Activated naive CD4-positive, alpha-beta T cell treated with anti-CD3 and anti-CD28 coated beads, Interleukin-2, amount 50 U/mL, for 72 hours (primary cell): ENCODE measurements at places on chromosomes 3 and 15.

- DNase-seq: no peak
These were observed 138.3 kb upstream of the FAM3D start for GRCh38 chr3:58804914-58805313.

- no peak for DNase-seq
These were observed 10.4 kb upstream of the BAHD1 start for GRCh38 chr15:40430271-40430805.

DNA sequence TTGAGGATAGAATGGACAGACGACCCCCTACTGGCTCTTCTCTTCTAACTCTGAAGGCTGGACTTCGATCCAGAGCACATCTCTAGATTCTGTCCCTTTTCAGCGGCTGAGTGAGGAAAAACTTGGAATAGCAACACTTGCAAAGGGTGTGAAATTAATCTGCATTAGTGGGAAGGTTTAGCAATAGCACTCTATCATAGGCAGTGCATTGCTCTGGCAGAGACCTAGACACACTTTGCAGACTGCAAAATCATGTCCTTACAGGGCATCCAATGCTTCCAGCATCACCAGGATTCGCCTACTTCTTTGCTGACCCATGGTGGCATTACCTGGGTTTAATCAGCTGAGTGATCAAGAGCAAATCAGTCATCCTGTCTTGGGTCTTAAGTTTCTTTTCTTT lies 43.1 kb downstream of the DAPK2 start:
- no peak for DNase-seq

- DNase-seq: no peak
These were observed 92.6 kb downstream of the TFDP2 start for GRCh38 chr3:142056656-142057330.

DNA sequence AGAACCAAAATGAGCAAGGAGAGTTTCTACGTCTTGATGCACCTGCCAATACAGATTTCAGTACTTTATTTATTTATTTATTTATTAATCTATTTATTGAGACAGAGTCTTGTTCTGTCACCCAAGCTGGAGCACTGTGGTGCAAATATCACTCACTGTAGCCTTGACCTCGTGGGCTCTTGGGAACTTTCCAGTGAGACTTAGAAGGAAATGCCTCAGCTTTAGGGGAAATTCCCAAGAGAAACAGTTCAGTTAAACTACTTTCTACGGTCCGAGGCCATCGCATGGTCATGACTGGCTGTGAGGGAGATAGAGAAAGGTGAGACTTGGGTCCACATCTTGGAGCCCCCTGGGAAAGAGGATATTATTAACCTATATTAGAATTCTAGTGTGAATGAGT lies 47.0 kb upstream of the HERC1 start:
- no peak for DNase-seq

DNA sequence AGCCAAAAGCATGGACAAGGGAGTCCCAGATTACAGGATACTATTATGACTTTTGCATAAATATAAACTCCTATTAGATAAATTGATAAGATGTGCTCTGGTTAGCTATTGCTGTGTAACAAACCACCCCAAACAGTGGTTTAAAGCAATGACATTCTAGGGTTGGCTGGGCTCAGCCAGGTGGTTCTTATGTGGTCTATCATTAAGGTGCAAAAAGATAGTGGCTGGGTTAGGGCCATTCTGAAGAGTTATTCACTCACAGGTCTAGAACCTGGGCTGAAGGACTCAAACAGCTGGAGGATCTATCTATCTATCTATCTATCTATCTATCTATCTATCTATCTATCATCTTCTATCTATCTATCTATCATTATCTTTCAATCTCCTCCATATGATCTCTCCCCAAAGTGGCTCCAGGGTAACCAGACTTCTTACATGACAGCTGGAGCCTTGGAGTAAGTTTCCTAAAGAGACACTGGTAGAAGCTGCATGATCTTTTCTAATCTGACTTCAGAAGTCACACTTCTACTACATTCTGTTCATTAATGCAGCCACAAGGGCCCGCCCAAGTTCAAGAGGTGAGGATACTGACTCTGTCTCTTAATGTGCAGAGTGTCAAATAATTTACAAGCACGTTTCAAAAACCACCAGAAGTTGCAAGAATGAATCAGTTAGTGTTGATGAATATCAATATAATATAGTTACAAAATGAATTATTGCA lies 74.9 kb upstream of the XCR1 start:
- no peak for DNase-seq

DNA sequence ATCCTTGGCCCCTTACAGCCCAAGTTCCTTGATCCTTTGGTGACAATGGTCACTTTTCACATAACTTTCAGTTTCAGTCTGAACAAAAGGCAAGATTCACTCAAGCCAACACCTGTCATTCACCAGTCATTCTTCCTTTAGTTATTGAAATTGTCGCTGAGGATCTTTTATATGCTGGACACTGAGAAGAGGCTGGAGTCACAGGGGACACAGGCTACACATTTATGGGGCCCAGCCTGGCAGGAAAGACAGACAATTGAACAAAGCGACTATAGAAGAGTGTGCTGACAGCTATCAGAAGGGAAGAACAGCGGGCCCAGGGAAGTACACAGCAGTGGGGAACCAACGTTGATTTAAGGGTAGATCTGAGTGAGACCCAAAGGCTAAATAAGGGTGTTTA lies 69.8 kb upstream of the PROK2 start:
- no peak for DNase-seq

- no peak for DNase-seq
These were observed 96.5 kb upstream of the MYO5C start for GRCh38 chr15:52392008-52392687.

DNA sequence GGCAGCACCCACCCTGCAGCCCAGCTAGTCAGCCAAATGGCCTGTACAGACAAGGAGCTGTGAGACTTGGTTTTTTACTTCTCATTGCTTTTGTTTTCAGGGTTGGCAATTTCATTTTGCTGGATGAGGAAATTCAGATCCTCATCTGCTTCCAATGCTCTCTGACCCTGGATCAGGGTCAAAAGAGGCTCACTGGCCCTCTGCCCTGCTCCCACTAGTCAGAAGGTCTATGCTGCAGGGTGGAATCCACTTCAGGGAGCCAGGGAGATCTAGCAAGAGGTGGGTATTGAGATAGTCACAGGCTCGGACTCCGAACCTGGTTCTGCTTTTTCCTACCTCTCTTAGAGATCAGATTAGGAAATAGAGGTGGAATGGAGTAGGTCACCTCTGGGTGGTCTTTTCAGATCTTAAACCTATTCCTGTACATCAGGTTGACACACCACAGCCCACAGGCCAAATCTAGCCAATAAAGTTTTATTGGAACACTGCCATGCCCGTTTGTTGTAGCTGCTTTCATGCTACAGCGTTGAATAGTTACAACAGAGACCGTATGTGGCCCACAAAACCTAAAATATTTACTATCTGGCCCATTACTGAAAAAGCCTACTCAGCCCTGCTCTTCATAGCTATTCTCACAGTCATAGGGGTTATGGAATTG lies 26.4 kb upstream of the GLCE start:
- no peak for DNase-seq

GRCh38 chr3:61761694-61762430 lies 200.5 kb downstream of the PTPRG start:
- no peak for DNase-seq

DNA sequence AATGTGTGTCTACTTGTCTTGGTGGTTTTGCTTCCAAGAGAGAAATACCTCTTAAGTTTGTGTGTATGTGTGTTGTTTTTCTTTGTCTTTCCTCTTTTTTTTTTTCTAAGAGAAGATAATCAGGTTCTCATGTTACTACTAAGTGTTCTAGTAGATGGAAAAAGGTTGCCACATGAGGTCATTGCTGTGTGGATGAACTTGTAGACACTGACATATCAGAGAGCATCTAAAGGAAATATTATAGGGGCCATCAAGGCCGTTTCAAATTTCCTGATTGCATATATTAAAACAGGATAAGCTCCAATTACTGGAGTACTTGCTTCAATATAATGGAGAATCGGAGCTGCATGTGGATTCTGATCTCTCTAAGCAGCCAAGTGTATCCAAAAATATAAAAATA lies 747.5 kb downstream of the NR2F2 start:
- DNase-seq: no peak

DNA sequence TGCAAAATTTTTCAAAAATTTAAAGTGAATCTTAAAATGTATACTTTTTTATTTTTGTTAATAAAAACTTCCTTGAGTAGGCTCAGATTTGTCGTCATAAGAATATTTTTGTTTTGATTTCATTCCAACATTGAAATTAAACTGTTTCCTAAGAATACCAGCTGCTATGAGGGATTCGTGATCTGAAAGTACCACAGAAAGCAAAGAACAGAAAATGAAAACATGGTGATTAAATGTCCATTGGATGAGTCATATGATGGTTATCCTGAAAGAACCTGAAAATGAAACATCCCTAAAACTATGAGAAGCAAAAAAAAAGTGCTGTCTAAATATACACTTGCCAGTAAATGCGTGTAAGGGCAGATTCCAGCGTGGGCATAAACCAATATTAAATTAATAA lies 143.8 kb downstream of the GMNC start:
- no peak for DNase-seq

DNA sequence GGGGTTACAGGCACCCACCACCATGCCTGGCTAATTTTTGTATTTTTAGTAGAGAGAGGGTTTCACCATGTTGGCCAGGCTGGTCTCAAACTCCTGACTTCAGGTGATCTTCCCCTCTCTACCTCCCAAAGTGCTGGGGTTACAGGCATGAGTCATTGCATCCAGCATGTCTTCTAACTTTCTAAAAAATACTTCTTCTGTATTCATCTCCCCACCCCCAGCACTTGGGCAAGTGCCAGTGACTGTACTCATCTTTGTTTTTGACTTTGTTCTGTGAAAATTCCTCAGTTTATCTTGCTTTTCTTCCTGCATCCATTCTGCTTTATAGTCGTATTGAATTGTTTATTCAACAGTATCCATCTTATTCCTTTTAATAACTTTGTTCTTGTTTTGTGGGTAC lies 47.6 kb downstream of the ARIH1 start:
- no peak for DNase-seq

DNA sequence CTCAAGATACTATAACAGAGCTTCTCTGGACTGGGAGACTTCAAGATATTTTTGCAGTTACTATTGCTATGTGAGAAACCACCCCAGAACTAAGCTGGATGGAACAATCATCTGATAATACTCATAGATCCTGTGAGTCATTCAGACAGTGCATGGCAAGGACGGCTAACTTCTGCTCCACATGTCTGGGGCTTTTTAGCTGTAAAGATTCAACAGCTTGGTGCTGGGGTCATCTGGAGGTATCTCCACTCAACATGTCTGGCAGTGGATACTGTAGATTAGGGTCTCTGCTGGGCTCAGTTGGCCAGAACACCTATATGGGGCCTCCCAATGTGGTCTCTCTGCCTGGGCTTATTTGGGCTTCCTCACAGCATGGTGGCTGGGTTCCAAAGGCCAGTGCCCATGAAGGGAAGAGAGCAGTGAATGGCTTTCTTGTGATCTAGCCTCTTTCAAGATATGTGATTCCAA lies 117.3 kb upstream of the SLC7A14 start:
- no peak for DNase-seq

GRCh38 chr3:10616321-10616720 lies 110.9 kb upstream of the ATP2B2 start:
- no peak for DNase-seq

DNA sequence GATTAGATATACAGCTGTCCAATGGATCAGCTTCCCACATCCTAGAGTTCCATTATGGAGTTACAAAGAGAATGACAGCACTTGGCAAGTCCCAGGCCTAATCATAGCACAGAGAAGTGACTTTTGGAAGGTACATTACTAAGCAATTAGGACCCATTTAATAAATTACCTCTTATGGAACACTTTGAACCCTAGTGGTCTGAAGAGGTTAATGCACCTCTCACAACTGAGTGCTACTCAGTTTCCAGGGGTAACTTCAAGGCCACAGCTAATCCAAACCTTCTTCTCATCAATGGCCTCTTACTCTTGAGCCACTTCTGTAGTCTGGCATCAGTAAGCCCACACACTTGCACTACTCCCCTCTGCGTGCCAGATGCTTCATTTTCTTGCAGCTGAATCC lies 34.9 kb upstream of the MEIS2 start:
- no peak for DNase-seq

DNA sequence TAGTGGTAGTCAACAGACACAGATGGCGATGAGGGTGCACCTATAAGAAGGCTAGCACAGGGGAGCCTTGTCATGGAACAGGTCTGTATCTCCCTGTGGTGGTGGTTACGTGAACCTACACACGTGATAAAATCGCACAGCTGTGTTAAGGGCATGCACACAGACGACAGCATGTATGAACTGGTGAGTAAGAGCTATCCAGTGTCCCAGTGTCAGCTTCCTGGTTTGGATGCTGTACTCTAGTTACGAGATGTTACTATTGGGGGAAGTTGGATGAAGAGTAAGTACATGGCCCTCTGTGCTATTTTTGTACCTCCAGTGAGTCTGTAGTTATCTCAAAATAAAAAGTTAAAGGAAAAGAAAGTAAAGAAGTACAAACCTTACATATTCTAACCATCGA lies 38.2 kb downstream of the MTMR10 start:
- DNase-seq: no peak

DNA sequence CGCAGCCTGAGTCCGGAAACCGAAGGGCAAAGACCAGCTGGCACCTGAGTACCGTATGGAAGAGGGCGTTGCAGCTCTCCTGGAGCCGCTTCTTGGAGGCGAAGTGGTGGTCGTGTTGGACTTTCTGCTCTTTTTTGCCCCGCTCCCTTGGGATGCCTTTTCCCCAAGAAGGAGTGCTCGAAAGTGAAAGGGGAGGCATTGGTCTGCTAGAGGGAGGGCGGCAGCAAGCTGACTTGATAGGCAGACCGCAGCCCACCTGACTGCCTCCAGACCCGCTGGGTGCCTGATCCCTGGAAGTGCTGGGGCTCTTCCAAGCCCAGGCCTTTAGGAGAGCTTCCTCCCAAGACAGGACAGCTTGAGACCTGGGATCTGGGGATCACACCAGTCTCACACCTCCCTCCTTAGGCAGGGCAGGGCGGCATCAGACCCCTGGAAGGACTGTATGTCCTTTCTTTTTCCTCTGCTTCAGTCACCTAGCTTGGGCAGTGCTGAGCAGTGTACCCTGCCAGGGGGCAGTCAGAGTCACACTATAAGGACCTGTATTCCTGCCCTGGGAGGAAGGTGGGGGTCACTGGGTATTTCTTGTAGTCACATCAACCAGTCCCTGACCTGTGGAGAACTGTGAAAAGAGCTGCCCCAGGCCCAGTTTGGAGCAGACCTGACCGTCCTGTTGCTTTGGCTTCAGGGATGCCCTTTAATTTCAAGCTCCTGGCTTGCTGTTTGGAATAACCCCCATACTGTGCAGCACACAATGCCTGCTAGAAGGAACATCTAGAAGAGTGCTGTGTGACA lies 2.1 kb downstream of the ACVR2B start:
- no peak for DNase-seq

- DNase-seq: peak; percentile 57
These were observed 345.6 kb downstream of the MCTP2 start for GRCh38 chr15:94576889-94577533.
